Fibroblast of skin of left quadriceps (primary cell): ENCODE measurements at places on chromosomes 12 and 14.

DNA sequence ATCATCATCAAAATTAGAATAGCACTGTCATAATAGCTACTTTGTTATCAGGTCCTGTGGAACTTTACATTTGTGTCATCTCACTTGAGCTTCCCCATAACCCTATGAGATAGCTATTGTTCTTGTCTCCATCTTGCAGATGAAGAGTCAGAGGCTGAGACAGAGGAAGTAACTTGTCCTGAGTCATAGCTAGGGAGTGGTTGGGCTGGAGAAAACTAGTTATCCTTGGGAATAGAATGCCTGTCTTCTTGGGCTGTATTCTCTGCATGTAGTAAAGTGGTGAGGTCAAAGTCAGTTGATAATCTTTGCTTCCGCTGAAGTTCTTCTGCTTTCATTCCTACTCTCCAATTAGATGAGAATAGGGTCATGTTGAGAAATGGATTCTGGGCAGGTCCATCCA lies 117.0 kb downstream of the SMOC1 start:
- no peak for DNase-seq

GRCh38 chr12:116161588-116161987 lies 115.9 kb downstream of the MED13L start:
- DNase-seq = no peak

DNA sequence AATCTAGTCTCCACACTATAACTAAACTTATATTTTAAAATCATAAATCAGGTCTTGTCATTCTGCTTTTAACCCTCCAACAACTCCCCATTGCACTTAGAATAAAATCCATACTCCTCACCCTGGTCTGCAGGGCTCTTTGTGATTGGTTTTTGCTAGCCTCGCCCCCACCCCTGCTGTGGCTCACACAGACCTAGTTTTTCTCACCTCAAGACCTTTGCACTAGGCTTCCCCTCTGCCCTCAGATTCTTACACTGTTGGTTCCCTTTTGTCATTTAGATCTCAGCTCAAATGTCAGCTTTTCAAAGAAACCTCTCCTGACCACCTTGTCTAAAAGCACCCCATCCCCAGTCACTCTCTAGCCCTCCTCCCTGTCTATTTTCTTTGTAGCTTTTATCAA lies 10.7 kb upstream of the LHX5 start:
- no peak for DNase-seq

GRCh38 chr12:81815611-81816010 lies 56.5 kb upstream of the PPFIA2 start:
- DNase-seq = no peak

- peak; percentile 35 for DNase-seq
These were observed 20.4 kb downstream of the NINJ2 start for GRCh38 chr12:642633-643474.

- no peak for DNase-seq
These were observed 96.6 kb downstream of the WNK1 start for GRCh38 chr12:848882-849527.

- DNase-seq = no peak
These were observed 8.8 kb downstream of the DEPDC4 start for GRCh38 chr12:100258127-100258526.
